Uterus (tissue), 4 donors: ENCODE measurements at places on chromosomes 11 and 22. TPM values are rescaled to one million over a fixed set of nuclear protein-coding genes. Genes with fewer than 3 reads are reported as not detected.

The PAX6 gene
- 0.62 TPM for total RNA-seq

The MRGPRF gene
- 84.3 TPM for total RNA-seq

The TECTA gene
- 2.8 TPM for total RNA-seq

The SCGB1C1 gene
- not detected for total RNA-seq

The RAB38 gene
- 1.3 TPM for total RNA-seq

The INS gene
- not detected for total RNA-seq

The FZD4 gene
- total RNA-seq: 50.3 TPM

DNA sequence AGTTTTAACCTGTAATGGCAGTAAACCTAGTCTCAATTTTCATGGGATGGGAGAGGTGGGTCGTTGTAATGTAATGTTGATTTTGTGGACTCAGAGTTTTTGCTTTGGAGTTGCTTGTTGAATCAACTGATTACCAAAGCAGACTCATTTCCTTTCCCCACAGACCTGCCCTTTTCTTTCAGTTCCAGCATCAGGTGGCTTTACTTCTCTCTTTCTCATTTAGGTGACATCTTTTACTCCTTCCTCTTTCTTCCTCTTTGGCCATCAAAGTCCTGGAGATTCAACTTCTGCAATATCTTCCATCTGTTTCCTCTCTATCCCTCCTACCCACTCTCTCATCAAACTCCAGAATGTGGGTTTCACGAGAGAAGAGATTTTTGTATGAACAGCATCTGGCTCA is 313.9 kb downstream of the TMEM135 start:
- no peak overlapping the region for H3K27ac ChIP-seq
- DNase-seq: no peak
- no peak overlapping the region for H3K4me3 ChIP-seq
- H3K4me1 ChIP-seq: no peaks in the 10 kb centered on the region

- H3K27ac ChIP-seq: peak overlapping the region; percentile 5
- DNase-seq: peak; percentile 61
- no peaks in the 10 kb centered on the region for H3K27me3 ChIP-seq
- H3K36me3 ChIP-seq: no peaks in the 10 kb centered on the region
- no peak overlapping the region for H3K4me3 ChIP-seq
Measured at GRCh38 chr22:20750461-20751184, 23.3 kb upstream of the SERPIND1 start.

DNA sequence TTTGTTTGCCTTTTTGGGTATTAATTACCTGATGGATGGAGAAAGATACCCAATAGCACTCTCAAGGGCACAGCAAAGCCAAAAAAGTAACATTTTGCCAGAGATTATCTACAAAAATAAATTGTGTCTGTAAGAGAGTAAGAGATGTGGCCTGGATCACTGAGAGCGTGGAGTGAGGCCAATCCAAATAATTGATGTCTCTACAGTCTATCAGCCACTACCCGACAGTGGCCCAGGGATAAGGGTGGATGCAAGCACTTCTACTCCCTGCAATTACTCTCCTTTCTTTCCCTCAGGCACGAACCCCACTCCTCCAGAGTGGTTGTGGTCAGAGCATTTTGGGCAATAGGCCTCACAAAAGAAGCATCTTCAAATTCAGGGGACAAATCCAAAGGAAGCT is 92.3 kb upstream of the ZC3H12C start:
- no peaks in the 10 kb centered on the region for H3K36me3 ChIP-seq
- no peak overlapping the region for H3K4me3 ChIP-seq
- no peak overlapping the region for H3K27ac ChIP-seq

DNA sequence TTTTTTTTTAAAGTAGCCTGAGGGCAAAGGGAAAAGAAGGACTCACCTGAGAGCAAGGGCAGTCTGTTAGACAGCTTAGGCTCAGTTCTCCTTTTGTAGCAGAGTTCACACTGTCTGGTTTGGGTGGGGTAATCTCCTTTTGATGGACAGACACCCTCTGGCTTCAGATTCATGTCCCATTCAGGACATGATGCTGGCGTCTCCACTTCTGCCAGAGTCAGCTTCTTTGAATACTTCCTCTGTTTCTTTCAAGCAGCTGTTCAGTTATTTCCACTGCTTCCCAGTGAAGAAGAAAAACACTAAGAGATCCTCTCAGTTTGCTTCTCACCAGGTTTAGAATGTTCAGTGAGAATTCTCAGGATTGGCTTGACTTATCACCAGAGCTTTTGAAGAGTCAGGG is 79.0 kb upstream of the HSD17B12 start:
- H3K4me1 ChIP-seq: no peaks in the 10 kb centered on the region
- H3K27ac ChIP-seq: no peak overlapping the region
- H3K27me3 ChIP-seq: no peaks in the 10 kb centered on the region
- no peak for DNase-seq

GRCh38 chr22:47322854-47323253 is 560.4 kb downstream of the TBC1D22A start:
- no peak overlapping the region for H3K4me3 ChIP-seq
- no peaks in the 10 kb centered on the region for H3K4me1 ChIP-seq
- DNase-seq: no peak
- H3K27ac ChIP-seq: no peak overlapping the region
- no peaks in the 10 kb centered on the region for H3K27me3 ChIP-seq

DNA sequence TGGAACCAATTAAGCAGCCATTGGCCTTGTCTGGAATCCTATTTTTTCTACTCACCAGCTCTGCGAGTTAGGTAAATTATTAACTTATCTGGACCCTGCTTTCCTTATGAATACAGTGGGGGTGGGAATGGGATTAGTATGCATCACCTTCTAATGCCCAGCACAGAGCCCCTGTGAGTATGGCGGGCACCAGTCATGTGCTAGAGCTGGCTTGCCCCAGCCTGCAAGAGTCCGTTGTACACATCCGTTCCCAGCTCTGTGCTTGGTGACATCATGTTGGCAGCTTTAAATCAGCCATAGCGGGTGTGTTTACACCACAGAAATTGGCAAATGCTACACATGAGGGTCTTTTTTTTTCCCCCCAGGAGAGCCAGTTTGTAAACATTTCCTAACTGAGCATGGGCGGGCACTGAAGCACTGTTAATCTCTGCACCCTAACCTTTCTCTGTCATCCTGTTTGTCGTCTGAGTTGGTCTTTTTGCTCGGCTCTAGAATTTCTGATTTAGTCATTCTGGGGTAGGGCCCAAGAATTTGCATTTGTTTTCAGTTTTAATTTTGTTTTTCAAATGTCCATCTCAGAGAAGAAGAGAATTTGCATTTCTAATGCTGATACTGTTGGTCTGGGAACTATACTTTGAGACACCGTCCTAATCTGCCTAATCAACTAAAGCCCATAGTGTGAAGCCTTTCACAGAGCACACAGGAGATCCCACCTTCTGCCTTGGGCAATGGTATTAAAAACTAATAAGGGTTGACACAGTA is 130.3 kb upstream of the TBCEL start:
- H3K27ac ChIP-seq: no peak overlapping the region
- no peaks in the 10 kb centered on the region for H3K4me1 ChIP-seq

GRCh38 chr11:104531894-104532293 is 366.4 kb downstream of the CASP12 start:
- H3K4me1 ChIP-seq: no peaks in the 10 kb centered on the region
- no peaks in the 10 kb centered on the region for H3K27me3 ChIP-seq
- H3K36me3 ChIP-seq: no peaks in the 10 kb centered on the region
- no peak for DNase-seq
- no peak overlapping the region for H3K4me3 ChIP-seq

- H3K4me1 ChIP-seq: no peaks in the 10 kb centered on the region
- no peak for DNase-seq
- no peaks in the 10 kb centered on the region for H3K36me3 ChIP-seq
- H3K27me3 ChIP-seq: no peaks in the 10 kb centered on the region
- no peak overlapping the region for H3K4me3 ChIP-seq
Measured at GRCh38 chr22:49747130-49747529, 80.5 kb downstream of the BRD1 start.

- no peaks in the 10 kb centered on the region for H3K27me3 ChIP-seq
- no peaks in the 10 kb centered on the region for H3K4me1 ChIP-seq
- no peaks in the 10 kb centered on the region for H3K36me3 ChIP-seq
- no peak overlapping the region for H3K4me3 ChIP-seq
Measured at GRCh38 chr11:128462922-128463321, 124.4 kb downstream of the ETS1 start.

DNA sequence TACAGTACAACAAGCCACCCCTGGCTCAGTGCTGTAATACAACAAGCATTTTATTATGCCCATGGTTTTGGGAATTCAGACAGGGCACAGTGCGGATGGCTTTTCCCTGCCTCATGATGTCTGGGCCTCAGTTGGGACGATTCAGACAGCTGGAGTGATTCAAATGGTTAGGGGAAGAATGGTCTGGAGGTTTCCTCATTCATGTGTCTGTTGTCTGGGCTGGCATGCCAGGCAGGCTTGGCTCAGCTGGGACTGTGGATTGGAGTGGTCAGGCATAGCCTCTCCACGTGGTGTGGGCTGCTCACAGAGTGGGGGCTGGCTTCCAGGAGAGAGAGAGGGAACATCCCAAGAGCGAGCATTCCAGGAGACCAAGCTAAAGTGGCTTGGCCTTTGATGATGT is 164.4 kb downstream of the C11orf91 start:
- DNase-seq: no peak
- H3K36me3 ChIP-seq: no peaks in the 10 kb centered on the region
- no peaks in the 10 kb centered on the region for H3K27me3 ChIP-seq

GRCh38 chr22:35837101-35837727 is 119.5 kb downstream of the APOL5 start:
- no peaks in the 10 kb centered on the region for H3K27me3 ChIP-seq
- no peak overlapping the region for H3K4me3 ChIP-seq
- H3K27ac ChIP-seq: peak overlapping the region; percentile 93
- H3K36me3 ChIP-seq: no peaks in the 10 kb centered on the region

- peaks cover 3% of the 10 kb centered on the region for H3K4me1 ChIP-seq
- no peak for DNase-seq
- no peaks in the 10 kb centered on the region for H3K27me3 ChIP-seq
- H3K36me3 ChIP-seq: no peaks in the 10 kb centered on the region
- H3K27ac ChIP-seq: no peak overlapping the region
Measured at GRCh38 chr11:131814108-131814507, 443.7 kb downstream of the NTM start.
